Kasumi-1 (cell line): ENCODE measurements at places on chromosomes 6 and 20.
A peak's percentile ranks its signal among the peaks of the same experiment; 100 is the strongest.

DNA sequence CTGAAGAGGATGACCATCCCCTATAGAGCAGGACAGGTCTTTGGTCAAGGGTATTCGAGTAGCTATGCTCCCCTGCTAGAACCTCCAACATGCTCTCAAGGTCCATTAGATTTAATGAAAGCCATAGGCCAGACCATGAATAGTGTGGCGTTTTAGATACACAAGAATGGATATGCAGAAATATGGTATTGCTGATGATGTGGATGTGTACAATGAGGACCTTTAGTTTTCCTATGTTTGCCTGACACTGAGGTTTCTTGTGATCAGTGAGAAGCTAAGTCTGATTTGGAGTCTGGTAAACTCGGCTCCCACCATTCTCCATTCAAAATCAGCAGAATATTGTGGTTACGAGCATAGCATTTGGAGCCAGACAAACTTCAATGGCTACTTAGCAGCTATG lies 125.6 kb downstream of the TSHZ2 start:
- no peak for DNase-seq

GRCh38 chr6:148342350-148343046 lies at the start of gene SASH1:
Gene SASH1, plus strand, starts transcription at chr6:148342838. Its CDS starts 230 bp downstream, at chr6:148343068.
- DNase-seq = peak; percentile 29

GRCh38 chr20:50604451-50604850 lies 86.9 kb downstream of the RIPOR3 start:
- DNase-seq = no peak

DNA sequence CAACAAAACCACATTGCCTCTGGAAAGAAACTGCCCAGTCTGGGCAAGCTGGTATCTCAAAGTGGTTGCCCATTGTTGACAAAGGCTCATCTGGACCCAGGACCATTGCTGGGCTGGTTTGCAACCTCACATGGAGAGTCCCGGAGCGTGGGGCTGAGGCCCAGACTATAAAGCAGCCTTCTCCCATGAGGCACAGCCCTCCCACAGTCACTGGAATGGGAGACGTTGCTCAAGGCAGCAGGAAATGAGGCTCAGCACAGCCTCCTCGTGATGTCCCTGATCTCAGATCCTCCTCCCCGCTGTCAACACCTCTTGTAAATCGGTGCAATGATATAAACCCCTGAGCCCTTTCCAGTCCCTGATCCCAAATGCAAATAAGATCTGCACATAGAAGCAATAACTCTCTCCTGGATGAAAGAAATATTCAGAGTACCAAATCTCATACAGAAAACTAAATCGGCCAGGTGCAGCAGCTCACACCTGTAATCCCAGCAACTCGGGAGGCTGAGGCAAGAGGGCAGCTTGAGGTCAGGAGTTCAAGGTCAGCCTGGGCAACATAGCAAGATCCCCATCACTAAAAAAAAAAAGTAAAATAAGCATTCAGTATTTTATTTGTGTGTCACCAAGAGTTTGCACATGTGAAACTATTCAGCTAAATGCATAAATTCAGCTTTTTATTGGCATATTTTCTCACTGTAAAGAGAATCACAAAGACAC lies 103.0 kb upstream of the RREB1 start:
- DNase-seq = no peak
